T-helper 22 cell (primary cell): ENCODE measurements at places on chromosomes 3 and 15.

DNA sequence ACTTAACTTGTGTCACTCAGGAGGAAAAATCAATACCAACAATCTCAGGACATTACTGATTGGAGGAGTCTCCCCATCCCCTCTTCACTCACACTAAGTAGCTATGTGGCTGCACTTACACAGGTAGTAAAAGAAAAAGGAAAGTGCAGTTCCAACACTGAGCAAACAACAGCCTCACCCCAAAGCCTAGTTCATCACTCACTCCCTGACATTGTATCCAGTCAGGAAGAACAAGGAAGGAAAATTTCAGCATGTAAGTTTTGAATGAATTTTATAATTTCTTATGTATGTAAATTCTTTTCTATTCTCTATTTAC, 273.4 kb downstream of the IGSF11 start:
- no peak for DNase-seq

- no peak for DNase-seq
Observed at GRCh38 chr3:13500133-13500885, 20.2 kb downstream of the HDAC11 start.

DNA sequence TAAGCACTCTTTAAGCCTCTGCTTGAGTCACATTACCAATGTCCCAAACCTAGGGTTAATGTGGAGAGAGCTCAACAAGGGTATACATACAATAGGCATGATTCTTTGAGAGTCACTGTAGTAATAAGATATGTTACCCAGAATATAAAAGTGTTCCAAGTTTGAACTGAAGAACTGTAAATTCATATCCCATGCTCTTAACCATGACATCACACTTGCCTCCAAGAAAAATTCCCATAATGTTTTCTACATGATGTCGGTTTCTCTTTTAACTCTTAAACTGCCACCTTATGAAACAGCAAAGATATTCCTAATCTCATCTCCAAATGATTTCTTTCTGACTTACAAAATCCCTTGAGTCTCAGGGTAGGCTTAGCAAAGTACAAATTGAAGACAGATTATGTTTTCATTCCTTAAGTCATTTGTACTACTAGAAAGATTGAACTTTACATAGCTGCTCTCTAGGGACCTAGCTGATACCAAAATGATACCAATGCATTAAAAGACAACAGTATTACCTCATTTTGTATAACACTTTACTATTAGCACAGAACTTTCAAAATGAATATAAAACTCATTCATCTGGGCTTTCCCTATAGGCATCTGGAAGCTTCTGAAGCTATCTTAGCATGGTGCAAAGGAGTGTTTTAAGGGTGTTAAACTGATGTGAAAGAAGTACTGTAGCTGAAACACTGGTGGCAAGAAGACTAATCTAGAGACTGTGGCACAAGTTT, 127.1 kb downstream of the KCNMB2 start:
- no peak for DNase-seq

DNA sequence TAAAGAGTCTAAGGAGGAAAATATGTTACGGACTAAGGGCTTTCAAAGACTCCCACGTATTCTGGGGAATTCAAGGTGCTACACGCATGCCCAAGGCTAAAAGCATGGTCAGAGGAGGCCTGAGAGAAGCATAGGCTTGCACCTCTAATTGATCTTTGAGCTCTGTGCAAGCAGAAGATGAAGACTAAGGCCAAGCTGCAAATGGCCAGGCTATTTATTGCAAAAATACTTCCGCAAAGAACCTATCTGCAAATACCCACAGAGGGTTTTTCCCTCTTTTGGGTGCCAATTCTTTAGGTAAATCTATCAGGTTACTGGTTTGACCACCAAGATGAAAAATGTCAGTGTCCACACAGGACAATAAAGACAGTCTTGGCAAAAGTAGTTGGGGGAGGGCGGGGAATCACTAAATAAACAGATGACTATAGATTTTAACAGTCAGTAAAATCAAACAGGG, 119.5 kb downstream of the STAG1 start:
- no peak for DNase-seq

DNA sequence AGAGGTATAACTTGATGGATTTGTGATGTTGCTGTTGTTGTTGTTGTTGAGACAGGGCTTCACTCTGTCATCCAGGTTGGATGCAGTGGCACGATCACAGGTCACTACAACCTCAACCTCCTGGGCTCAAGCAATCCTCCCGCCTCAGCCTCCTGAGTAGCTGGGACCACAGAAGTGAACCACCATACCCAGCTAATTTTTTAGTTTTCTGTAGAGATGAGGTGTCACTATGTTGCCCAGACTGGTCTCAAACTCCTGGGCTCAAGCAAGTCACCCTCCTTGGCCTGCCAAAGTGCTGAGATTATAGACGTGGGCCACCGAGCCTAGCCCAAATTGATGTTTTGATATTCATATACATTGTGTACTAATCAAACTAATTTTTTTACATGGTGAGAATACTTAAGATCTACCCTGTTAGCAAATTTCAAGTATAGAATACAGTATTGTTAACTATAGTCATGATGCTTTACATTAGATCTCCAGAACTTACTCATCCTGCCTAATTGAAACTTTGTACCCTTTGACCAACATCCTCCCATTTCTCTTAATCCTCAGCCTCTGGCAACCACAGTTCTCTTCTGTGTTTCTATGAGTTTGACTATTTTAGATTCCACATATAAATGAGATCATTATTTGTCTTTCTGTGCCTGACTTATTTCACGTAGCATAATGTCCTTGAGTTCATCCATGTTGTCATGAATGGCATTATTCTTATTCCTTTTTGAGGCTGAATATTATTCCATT, 23.2 kb downstream of the LMCD1 start:
- DNase-seq, result no peak

DNA sequence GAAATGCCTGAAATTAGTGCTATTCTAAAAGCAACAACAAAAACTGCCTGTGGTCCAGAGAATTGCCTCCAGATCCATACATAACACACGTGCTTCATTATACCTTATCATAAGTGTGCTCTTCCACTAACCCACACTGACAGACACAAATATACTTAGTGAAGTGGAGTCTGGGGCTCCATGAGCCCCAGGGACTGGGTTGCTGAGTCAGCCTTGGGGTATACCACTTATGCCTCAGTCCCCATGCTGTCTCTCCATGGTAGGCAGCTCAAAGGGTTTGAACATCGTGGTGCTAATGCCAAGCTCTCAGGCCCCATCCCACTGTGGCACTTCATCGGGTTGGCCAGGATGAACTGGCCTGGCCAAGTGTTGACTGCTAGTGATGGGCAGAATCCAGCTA, 10.8 kb downstream of the ZDHHC3 start:
- DNase-seq, result no peak

- no peak for DNase-seq
Observed at GRCh38 chr3:12423918-12424630, 60.2 kb upstream of the TSEN2 start.

GRCh38 chr15:99961011-99961441, 227.8 kb upstream of the LYSMD4 start:
- no peak for DNase-seq

- no peak for DNase-seq
Observed at GRCh38 chr3:135337192-135337591, 542.1 kb downstream of the EPHB1 start.

DNA sequence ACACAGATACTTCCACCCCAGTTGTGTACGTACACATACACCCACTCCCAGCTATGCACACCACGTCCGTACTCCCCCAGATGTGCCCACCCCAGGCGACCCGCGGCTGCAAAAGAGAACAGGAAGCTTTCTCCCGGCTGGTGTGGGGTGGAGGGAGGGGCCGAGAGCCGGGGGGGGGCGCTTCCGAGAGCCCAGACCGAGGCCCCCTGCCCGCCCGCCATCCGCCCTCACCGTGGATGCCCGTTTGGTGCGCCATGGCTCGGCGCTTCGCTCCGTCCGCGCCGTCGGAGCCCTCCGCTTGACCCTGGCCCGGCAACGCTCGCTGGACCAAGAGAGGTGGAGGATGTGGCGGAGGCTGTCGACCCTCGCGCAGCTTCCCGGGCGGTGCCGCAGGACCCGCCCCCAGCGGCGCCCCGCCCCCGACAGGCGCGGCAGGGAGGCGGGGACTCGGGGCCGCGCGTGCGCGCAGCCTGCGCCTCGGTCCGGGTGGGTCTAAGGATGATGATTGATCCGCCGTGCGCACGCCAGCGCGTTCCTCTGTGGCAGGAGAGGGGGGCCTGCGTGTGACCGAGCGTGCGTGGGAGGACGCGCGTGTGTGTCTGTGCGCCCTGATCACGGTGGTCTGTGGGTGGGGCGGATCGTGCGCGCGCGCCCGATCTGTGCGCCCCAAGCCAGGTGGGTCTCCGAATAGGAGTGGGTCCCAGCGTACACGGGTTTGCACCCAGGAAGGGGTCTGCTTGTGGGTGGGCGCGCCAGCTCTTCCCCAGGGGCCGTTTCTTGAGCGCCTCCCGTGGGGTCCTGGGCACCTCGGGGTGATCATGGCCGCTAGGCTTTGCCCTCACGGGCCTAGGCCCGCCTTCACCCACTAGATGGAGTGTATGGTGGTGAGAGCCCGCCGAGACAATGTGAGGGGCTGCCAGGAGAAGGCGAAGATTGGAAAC, at the start of gene TWF2:
Gene TWF2, minus strand, starts transcription at position 398 of the 941 bp plus-strand sequence. Its CDS starts 142 bp downstream, at position 256.
- DNase-seq, result peak; percentile 79

- peak; percentile 14 for DNase-seq
Observed at GRCh38 chr3:98557324-98558010, 25.7 kb downstream of the GPR15 start.

DNA sequence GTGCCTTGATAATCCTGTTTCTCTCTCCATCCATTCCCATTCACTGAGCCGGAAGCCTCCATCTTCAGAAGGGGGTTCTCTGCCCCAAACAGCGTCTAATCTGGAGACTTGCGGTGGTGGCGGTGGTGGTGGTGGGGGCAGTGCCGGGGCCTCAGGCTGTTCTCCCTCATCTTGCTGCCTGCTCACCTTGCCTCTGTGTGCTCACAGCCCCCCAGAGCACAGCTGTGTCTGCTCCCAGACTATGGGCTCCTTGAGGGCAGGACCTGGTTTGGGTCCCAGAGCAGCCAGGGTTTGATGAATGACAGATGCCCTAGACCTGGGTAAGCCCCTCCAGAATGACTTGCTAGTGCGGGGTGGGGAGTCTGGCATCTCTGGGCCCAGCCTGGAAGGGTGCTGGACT, 430 bp upstream of the PSTPIP1 start:
- DNase-seq, result no peak

DNA sequence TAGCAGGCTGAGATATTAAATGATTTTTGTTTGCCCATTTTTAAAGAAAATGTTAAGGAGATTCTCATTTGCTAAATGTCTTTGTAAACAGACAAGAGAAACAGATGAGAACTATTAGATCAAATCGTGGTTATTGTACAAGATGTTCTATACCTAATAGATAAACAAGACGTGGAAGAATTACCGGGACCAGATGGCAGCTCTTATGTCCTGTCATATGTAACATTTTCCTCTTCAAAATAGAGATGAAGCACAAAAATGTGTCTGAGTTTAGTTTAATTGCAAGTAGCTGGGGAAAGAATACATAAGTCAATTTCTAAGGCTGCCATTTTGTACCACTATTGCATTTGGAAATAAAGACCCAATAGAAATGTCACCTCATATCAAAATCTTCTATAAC, 553.7 kb downstream of the TUSC7 start:
- DNase-seq, result no peak

DNA sequence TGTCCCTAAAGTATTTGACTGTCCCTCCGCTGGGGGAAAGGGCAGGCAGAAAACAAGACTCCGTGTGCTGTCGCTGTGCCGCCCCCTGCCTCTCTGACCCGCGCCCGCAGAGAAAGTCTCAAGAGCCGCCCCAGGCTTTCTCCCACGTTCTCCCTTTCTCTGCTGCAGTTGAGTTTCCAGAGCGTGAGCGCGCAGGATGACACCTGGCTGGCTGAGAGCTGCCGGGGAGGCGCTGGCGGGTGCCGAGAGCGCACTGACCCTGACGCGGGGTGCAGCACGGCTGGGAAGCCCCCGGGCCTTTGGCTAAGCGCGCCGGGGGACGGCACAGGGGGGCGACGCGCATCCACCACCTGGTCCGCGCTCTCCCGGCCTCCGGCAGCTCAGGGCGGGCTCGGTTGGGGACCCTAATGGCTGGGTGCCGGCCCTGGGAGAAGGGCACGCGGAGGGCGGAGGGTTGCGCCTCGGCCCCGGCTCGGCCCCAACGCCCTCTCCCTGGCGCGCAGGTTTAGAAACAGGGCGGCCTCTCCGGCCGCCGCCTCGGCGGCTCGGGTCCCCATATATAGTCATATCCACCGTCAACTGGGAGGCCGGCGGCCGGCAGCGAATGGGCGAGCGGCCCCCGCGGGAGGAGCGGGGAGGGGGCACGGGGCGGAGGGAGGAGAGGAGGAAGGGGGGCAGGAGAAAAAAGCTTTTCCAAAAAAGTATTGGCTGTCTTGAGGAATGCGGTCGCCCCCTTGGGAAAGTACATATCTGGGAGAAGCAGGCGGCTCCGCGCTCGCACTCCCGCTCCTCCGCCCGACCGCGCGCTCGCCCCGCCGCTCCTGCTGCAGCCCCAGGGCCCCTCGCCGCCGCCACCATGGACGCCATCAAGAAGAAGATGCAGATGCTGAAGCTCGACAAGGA, at the start of gene TPM1:
Gene TPM1, plus strand, starts transcription at position 774 of the 903 bp plus-strand sequence. Its CDS starts 83 bp downstream, at position 857.
- no peak for DNase-seq

DNA sequence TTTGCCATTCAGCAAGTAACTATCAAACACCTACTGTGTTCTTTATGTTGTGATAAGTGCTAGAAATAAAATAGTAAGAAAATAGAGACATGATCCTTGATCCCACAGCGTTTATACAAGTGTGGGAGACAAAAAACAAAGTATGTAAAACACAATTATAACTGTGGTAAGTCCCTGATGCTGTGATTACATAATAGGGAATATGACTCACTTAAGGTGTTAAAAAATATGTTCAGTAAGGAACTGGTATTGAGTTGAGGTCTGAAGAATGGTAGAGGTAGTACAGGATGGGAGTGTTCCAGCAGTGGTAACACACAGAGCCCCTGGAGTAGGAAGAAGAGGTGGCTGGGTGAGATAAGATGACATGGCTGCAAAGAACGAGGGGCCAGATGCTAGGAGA, 132.1 kb upstream of the TMC3 start:
- no peak for DNase-seq

DNA sequence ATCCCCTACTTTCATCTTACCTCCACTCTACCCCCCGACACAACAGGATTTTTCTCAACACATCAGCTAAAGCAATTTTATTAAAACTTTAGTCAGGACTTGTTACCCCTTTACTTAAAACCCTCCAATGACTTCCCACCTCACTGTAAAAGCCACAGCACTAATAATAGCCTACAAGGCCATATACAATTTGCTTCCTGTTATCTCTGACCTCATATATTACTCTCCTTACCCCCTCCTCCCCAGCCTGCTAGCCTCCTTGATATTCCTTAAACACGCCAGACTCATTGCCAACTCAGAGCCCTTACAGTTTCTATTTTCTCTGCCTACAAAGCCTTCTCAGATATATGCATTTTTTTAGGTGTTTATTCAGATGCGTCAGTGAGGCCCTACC, 54.4 kb downstream of the DCUN1D1 start:
- no peak for DNase-seq

GRCh38 chr15:96130734-96131133, 199.8 kb upstream of the NR2F2 start:
- DNase-seq, result no peak

GRCh38 chr15:55245059-55245458, 44.6 kb downstream of the RAB27A start:
- no peak for DNase-seq

DNA sequence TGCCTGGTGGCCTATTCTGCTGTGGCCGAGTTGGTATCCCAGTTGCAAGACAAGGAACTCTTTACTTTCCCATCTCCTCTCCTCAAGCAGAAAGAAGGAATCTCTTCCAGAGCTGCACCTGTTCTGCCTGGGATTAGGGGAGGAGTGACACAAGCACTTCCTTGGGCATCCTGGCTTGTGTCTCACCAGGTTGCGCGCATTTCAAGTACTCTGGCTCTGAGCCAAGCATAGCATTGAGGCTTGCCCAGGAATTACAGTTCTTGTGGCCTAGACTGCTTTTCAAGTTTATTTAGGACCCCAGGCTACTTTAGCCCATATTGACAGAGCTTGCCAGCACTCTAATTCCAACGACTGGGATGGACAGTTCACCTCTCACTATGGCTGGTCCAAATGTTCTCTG, 150.5 kb downstream of the RSRC1 start:
- no peak for DNase-seq
